Stimulated activated CD4-positive, alpha-beta T cell treated with anti-CD3 and anti-CD28 coated beads, Interleukin-2, amount 100 ng/mL, for 24 hours (primary cell): ENCODE measurements at places on chromosomes 7 and 10.

DNA sequence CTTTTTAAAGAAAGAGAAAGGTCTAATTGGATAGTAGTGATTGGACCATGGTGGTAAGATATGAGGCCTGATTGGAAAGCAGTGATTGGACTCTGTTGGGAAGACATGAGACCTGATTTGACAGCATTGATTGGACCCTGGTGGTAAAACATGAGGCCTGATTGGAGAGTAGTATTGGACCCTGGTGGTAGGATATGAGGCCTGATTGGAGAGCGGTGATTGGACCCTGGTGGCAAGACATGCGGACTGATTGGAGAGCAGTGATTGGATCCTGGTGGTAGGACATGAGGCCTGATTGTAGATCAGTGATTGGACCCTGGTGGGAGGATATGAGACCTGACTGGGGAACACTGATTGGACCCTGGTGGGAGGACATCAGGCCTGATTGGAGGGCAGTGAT lies 444.3 kb downstream of the LRMDA start:
- DNase-seq, result no peak

GRCh38 chr7:78020874-78021249 lies 222.3 kb downstream of the PHTF2 start:
- no peak for DNase-seq

DNA sequence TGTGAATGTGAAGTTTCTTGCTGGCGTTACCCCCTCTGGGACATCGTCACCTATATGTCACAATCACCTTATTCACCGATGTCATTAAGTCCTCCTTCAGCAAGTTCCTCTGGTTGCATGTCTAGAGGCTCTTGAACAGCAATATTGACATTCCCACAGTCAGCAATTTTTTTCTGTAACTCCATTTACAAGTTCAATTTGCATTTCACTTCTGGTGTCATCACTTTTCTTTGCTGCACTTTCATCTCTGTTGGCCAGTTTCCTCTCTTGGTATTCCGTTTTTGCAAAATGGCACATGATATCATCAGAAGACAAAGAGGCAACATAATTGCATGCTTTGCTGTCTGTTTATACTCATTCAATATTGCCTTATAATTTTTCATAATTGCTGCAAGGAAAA lies 69.8 kb downstream of the SRI start:
- DNase-seq, result no peak

GRCh38 chr10:20936396-20936795 lies 39.3 kb upstream of the NEBL start:
- DNase-seq, result no peak

DNA sequence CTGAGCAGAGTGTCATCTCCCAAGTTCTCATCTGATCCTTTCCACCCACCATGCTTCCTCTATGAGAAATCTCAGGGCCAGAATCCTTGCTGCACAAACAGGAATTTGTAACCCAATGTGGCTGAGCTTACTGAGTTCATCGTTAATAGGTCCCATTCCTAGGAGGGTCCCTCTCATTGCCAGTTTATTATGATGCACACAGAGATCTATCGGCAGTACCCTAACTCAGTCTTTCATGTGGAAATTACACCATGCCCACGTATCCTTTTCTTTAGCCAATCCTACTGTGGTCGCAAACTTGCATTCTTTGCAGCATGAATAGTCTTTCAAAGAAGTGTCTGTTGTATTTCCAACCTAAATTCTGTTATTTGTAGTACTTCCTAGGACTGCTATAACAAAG lies 12.1 kb downstream of the TMEM236 start:
- no peak for DNase-seq

DNA sequence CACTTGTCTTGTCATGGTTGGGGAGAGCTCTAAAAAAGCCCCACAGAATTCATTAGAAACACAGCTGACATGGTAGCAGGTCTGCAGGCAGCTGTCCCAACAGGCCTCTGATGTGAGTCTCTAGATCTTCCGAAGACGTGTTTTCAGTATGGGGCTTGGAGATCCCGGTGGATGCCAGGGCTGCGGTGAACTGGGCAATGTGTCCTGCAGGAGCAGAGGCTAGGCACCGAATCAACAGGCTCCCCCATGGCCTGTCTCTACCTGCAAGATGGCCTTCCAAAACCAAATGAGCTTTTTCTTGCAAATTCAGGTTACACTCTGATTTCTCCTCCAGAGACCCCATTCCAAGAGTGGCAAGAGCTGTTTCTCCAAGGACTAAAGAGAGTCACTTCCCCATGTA lies 2.9 kb downstream of the CPXM2 start:
- DNase-seq, result no peak

DNA sequence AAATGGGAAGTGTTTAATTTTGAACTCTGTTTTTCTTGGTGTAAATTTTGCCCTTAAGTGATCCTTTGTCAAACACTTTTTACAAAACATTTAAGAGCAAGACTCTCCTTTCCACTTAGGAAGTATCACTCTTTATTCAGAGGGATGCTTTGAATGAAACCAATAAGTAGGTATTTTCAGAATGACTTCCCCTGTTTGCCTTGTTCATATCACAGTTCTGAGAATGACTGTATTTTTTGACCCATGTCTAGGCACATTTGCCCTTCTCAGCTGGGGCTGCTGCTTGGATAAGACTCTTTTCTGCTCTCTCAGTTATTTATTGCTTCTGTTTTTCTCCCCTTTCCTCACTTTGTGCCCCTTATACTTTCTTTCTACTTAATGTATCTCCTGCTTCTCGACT lies 98.2 kb downstream of the CCNY start:
- no peak for DNase-seq

DNA sequence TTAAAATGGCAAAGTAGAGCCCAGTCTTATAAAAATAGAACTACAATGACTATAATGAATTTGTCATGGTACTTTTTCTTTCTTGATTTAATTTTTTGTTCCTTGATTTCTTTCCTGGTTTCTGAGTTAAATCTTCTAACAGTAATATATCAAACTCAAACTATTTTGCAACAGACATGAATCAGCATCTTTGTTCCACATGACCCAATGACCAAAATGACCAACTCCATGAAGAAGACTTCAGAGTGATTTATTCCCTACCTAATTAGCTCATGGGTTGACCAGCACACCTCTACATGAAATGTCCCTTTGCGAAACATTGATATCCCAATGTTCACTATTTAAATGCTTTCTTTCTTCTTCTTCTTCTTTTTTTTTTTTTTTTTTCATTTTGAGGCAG lies 30.9 kb downstream of the NMT2 start:
- DNase-seq, result no peak

DNA sequence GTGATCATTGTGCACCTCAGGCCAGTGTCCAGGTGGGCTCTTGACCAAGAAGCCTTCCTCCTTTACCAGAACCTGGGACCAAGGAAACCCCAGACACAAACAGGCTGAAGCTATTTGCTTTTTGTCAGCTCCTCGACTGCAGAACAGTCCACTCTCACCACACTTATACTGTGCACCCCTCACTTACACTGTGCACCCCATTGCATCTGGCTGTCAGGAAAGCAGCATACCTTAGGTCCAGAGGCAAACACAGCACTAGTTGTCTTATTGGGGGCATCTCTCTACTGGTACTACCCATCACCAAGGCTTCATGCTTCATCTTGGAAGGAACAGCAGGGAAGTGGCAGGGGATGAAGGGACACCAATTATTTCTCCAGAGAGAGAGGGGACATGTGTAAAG lies 198.1 kb downstream of the CXCL12 start:
- no peak for DNase-seq

DNA sequence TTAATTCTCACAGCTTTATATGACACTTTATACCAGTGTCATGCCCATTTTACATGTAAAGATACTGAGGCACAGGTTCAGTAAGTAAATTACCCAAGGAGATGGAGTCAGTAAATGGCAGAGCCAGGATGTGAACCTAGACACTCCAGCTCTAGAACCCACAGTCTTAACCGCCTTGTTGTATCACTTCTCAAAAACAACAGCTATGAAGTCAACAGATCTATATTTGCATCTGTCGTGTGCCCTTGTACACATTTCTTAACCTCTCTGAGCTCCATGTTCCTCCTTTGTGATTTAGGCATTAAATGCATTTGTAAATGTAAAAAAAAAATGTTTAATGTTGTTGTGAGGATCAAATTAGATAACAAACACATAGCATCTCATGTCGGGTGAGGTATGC lies 716.2 kb downstream of the SUGCT start:
- DNase-seq, result no peak

GRCh38 chr7:27151341-27151930 lies 947 bp downstream of the HOXA3 start:
- no peak for DNase-seq

- no peak for DNase-seq
Observed at GRCh38 chr7:35520810-35521625, 173.9 kb downstream of the HERPUD2 start.

- DNase-seq, result no peak
Observed at GRCh38 chr7:66877577-66878300, 43.3 kb upstream of the TMEM248 start.

GRCh38 chr10:43594944-43595589 lies 11.2 kb upstream of the ZNF485 start:
- DNase-seq, result peak; percentile 28

- no peak for DNase-seq
Observed at GRCh38 chr10:60576130-60577069, 186.7 kb upstream of the ANK3 start.

DNA sequence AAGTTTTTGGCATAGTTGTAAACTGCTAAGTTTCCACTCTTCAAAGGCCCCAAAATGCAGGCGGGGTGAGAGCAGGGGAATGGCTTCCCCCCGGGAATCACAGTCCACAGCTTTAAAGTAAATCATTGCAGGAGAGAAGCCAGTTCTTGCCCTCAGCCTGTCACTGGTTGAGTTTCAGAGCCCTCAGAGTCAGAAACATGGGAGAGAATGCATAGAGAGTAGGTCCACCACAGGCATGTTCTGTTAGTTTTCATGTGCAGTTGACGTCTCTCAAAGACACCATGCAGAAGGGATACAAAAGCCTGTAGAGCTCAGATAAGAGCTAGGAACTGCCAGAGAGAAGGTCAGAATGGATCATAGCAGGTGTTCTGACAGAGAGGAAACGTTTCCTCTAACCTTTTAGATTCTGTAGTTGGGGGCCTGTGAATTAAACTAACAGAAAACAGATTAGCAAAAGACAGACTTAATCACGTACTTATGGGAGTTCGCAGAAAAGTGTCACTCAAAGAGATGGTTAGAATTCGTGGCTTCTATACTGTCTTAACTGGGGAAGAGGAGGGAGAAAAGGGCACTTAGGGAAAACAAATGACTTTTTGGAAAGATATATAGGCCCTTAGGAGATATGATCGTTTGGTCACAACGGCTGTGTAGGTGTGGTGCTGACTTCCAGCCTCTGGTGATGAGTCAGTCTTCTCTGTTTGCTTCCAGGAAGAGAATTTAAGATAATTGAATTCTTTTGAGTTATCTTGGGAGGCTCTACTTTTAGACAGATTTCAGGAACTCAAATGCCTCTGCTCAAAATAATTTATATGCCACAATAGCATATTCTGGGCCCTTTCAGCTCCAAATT lies 48.0 kb upstream of the MSRB2 start:
- no peak for DNase-seq

DNA sequence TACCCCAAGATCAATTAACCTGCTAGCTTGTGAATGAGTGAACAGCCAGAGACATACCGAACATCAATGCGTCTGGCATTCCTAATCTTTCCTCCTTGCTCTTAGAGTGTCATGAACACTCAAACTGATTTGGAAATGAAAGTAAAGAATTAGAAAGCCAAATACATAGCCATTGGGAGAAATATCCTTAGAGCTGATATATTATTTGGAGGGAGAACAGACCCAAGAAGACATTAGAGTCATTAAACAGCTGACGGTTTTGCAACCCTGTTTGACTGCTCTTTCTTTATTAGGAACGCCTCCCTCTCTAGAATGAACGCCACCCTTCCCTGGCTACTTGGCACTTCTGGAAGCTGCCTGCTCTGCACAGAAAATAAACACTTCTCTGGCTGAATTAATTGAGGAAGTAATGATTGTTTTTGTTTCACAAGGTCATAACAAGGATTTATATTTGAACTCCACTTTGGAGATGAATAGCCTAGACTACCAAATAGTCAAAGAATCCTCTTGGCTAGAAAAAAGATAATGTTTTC lies 42.8 kb downstream of the CTTNBP2 start:
- DNase-seq, result no peak

GRCh38 chr7:66697449-66698438 lies 42.8 kb upstream of the RABGEF1 start:
- DNase-seq, result no peak

DNA sequence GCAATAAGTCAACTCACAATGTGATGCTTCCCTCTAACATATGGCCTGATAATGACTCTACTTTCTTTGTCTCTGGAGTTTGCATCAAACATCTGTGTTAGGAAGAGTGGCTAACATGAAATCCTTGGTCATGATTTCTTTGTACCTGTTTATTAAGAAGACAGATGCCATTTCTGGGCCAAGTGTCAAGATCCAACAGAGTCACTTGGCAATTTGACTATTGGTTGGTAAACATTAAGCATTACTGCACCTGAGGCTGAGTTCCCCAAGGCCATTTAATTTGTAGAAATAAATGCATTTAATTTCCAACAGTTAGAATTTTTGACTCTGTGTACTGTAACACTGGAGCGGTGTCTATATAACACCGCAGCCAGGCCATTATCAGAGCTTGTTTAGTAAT lies 403.7 kb downstream of the GALNT17 start:
- DNase-seq, result no peak

GRCh38 chr10:52739380-52740154 lies 33.0 kb downstream of the MBL2 start:
- no peak for DNase-seq

DNA sequence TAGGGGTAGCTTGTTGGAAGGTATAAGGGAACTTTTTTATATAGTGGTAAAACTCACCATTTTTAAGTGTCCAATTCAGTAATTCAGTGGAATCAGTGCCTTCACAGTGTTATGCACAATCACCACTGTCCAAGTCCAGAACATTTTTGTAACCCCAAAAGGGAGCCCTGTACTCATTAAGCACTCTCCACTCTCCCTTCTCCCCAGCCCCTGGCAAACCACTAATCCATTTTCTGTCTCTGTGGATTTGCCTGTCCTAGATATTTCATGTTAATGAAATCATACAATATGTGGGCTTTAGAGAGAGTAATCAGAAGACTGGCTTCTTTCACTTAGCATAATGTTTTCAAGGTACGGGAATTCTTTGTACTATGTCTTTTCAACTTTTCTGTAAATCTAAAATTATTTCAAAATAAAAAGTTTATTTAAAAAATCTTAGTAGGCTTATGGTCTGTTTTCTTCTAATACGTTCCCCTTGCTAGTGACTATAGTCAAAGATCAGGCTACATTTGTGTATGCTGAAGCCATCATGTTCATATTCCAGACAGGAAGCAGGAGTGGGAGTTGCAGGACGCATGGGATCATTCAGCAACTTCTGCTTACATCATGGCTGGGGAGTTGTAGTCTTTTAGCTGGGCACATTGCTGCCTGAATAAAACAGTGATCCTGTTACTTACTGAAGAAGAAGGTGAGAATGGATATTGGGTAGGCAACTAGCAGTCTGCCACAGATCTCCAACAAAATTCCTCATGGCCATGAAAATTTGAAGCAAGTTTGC lies 35.4 kb upstream of the TAX1BP1 start:
- no peak for DNase-seq

DNA sequence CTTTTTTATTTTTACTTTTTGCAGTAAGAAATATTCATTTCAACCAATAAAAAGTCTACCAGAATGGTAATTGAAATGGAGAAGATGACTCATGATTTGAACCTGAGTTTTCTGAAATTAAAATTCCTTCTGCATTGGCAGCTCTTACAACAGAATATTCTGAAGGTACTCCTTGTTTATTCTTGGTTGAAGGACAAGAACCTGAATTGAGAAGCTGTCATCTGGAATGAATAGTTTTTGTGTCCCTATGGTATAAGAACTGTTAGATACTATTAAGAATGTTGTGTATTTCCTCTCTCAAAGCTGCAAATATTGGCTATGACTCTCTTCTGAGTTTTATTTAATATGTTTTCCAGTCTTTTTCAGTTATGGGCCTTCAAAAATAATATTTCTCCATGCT lies 56.1 kb downstream of the CDK1 start:
- no peak for DNase-seq
